NCI-H2029 treated with DMSO at 0.1 percent for 48 hours (cell line): ENCODE measurements at places on chromosomes 2 and 18.
A peak's percentile ranks its signal among the peaks of the same experiment; 100 is the strongest.

GRCh38 chr2:128299628-128300027 lies 19.0 kb downstream of the HS6ST1 start:
- DNase-seq, result no peak

- no peak for DNase-seq
Observed at GRCh38 chr2:236579746-236580315, 10.2 kb downstream of the ACKR3 start.

- no peak for DNase-seq
Observed at GRCh38 chr2:56128235-56128634, 55.6 kb upstream of the CCDC85A start.

- DNase-seq, result no peak
Observed at GRCh38 chr2:169980001-169980400, 152.7 kb downstream of the UBR3 start.

DNA sequence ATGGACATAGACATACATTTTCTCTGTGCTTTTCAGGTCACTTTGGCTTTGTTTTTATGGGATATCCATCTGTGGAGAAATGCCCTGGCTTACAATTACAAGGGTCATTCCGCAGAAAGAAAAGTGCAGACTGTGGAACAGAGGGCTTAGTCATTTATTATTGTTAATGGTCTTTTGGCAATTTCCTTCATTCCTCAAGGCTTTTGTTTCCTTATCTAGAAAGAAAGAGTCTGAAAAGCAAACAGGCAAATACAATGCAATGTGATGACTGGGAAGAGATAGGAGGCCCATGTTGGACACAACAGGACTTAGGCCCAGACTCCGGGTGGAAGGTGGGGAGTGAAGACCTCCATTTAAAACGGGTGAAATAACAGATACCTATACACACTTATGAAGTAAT lies 129.5 kb upstream of the CAVIN2 start:
- DNase-seq, result no peak

DNA sequence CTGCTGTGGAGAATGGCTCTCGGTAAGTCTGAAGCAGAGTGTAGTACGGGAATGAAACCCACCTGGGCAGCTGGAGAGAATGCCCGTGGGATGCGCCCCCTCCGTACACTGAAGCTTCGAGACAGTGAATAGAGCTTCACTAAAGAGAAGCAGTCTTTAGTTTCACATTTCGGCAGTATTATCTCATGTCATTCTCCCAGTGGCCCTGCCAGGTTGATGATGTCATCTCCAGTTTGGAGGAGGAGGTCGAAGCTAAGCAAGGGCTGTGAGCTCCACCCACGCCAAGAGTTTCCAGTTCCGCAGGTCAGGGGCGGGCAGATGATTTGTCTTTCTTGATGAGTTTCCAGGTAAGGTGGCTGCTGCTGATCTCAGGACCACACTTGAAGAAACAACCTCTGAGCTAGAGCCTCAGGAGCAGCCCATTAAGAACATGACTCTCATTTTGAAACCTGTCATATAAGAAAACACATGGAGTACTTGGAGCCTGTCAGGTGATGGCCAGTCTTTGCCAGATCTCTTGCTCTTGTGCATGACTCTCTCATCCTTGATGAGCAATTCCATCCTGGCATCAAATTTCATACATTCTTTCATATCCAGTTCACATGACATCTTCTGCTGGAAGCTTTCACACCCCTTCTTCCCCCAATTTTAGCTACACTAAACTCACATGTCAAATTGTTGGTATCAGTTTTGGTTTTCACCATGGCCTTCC lies 475.0 kb downstream of the RNF144A start:
- DNase-seq, result peak; percentile 66

DNA sequence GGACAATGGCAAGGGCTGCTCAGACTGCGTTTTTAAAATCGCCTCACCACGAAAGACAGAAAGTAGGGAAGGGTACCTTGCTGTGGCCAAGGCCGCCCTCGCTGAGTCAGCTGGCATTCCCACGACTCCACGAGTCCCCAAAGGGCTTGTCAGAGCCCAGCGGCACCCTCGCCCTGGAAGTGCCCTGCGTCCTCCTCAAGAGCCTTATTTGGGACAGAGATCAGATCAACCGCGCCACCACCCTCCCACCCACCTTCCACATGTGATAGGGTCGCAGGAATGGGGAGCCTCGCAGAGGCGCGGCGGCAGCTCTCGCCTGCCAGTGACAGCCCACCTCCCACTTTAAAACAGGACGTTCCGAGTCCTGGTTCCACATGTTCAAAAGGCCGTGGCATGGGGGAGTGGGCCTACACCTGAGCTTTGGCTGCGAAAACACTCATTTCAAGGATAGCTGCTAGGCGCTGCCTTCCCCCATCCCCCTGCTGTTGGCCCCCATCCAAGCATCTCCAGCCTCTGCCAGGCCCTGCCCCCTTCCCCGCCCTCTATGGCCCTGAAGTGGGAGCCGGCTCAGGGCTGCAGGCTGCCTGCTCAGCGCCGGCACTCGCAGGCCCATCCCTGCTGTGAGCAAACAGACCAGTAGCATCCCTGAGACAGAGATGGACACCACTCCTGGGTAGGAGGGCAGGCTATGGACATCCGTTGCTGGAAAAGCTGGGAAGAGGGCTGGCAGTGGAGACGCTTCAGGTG lies 38.1 kb upstream of the ARHGEF4 start:
- DNase-seq, result peak; percentile 54

- DNase-seq, result peak; percentile 0
Observed at GRCh38 chr2:112032689-112033465, 22.2 kb upstream of the TMEM87B start.

GRCh38 chr2:225678792-225679191 lies 279.3 kb downstream of the NYAP2 start:
- DNase-seq, result no peak

DNA sequence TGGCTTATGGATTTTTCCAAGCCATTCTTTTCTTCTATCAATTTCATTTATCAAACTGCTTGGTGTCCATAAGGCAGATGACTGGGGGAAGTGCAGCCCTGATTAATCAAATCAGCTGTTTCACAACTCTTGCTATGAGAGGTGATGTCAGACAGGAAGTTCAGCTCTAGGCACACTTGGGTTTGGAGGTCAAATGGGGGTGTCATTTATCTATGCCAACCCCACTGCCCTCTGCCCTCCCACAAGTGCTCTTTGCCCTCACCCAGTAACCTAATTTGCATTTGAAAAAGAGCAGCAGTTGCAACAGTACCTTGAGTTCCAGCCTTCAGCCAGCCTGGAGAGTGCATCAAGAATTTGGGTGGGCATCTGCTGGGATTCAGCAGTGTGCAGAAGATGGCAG lies 431.3 kb upstream of the SPRED2 start:
- DNase-seq, result no peak

DNA sequence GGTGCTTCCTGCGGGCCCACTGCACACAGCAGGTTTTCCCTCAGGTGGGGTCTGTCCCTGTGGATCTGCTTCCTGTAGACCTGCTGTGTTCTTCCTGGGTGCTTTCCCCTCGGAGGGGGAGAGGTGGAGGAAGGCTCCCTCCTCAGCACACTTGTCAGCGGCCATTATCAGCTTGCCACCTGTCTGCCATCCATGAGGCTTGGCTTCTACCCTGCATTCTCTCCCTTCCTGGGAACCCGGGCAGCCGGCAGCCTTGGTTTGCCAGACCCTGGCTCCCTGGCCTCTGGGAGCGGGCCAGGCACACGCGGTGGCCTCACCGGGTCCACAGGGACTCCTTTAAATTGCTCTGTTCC lies 58.5 kb downstream of the INPP5D start:
- DNase-seq, result no peak

- peak; percentile 75 for DNase-seq
Observed at GRCh38 chr2:85668009-85668856, at the start of gene SFTPB. Gene SFTPB, minus strand, starts transcription at chr2:85668199. Its CDS starts 16 bp downstream, at chr2:85668183.

DNA sequence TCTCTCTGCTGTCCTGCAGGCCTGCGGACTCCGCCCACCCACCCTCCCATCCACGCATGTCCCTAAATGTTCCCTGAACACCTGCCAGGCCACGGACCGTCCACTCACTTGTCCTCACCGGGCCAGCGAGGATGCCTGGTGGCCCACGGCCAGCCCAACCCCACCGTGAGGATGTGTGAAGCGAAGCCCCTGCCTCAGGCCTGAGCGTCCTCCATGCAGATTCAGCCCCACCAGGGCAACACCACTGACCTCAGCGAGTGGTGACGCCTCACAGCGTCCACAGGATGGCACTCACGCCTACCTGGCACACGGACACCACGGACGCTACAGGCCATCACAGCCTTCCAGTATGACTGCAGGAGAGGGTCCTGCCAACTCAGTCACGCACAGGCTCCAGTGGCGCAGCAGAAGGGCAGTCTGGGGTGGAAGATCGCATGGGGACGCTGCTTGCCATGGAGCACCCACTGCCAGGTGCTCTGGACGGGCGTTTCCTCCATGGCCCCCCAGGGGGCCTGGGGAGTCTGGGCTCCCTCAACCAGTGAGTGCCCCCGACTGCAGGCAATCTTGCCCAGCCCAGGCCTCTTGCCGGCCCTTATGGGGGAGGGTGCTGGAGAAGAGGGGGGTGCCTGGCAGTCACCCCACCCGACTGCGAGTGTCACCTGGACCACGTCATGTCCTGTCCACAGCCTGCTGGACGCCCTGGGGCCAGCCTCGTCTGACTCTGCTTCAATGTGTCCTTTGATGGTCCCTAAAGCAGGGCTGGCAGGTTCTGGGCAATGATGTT lies 25.4 kb downstream of the HDAC4 start:
- no peak for DNase-seq

DNA sequence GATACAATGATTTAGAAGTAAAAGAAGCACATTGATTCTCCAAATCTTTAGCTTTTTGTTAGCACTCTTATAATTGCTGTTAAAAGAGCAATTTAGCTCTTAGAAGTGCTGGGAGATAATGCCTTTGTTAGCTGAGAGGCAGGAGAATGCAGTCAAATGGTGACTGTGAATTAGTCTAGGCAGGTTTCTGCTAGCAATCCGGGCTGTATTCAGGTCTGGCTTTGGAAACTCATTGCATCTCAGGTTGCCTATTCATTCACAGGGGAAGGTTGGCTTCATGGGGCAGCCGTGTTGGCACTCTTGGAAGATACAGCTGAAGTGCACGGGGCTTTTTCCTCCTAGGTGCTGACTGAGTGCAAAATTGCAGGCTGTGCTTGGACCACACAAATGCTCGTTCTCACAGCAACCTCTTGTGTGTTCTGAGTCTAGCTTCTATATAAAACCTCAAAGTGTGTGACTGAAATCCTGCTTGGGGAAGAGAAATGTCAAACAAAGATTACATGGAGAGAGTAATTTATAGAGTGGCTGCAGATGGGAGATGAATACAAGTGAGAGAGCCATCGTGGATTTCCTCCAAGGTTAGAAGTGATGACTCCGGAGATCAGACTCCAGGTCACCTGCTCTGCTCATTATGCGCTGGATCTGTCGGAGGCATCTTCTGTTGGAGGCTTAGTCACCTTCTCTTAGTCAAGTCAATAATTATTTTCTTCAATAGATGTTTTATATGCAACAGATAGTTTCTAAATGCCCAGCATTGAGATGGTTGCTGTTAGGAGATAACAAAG lies 167.8 kb downstream of the PMAIP1 start:
- no peak for DNase-seq

DNA sequence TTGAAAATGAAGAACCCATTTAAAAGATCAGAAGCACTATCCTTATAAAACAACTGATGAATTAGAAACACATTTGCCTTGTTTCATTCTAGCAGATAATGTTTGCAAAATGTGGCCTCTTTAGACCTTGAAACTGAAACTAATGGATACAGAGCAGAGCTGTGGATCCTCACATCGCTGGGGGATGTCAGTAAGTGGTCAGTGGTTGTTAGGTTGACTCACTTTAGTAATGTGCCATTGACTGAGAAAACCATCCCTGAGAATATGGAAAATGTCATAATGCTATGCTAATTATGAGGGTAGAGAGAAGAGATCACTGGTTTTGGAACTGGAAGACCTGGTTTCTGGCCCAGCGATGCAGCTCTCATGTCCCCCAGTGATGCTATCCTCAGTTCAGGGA lies 176.7 kb downstream of the MYO1B start:
- no peak for DNase-seq

GRCh38 chr2:97675430-97676113 lies 6.1 kb downstream of the C2orf92 start:
- no peak for DNase-seq

GRCh38 chr2:5877360-5877759 lies 185.2 kb downstream of the SOX11 start:
- DNase-seq, result no peak

DNA sequence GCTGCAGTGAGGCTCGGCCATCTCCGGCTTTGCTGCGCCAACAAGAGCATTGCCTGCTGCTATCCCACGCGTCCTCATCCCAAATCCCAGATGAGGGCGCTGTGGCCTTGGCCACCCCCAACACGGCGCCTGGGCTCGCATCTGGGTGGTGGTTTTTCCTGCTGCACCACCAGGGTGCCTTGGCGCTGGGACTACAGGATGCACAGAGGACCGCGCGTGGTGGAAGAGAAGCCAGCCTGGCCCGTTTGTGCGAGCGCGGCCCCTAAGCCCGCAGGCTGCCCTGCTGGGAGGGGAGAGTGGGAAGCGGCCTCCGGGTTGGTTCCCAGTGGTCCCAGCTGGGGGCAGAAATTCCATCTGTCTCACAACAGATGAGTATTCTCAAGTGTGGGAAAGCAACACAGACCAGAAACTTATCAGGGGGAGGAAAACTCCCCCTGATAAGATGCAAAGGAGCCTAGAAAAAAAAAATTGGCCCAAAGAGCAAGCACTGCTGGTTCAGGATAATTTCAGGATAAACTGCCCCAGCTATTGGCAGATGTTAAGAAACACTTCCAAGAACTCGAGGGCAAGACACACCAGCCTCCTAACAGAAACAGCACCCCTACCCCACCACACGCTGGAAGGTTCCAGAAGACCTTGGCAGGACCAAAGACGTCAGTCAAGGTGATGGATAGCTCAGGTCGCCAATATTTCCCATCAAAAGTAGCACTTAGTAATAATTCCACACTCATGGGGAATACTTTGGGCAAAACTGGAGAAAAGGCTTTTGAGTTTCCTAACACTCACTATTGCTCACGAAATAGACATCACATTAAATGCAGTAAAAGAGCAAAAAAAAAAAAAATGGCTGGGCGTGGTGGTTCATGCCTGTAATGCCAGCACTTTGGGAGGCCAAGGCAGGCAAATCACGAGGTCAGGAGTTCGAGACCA lies 152.1 kb downstream of the PXDN start:
- DNase-seq, result no peak

GRCh38 chr2:134482766-134483340 lies 229.0 kb downstream of the MGAT5 start:
- no peak for DNase-seq

GRCh38 chr2:174330945-174331594 lies 3.7 kb upstream of the SP9 start:
- no peak for DNase-seq

DNA sequence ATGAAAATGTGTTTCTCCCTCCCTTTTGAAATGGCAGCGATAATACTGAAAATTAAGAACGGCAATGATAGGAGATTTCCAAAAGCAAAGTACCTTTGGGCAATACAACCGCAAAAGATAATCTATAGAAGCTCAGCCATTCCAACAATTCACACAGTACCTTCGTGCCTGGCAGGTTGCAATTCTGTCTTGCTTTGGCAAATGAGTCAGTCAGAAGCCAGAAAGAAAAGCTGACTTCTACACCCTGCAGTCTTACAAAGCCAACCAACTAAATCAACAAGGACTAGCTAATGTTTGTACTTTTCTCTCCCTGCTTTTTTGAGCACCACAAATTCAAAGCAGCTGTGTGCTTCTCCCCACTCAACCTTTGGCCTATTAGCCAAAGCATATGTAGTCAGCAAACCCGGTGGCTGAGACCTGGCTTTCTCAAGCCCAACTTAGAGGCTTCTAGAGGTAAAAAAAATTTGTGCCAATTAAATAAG lies 25.7 kb upstream of the ID2 start:
- no peak for DNase-seq

- DNase-seq, result no peak
Observed at GRCh38 chr2:133838642-133839365, 270.5 kb upstream of the NCKAP5 start.
